Hematopoietic multipotent progenitor cell (in vitro differentiated cells): ENCODE measurements at places on chromosomes 2 and 18. TPM values are rescaled to one million over a fixed set of nuclear protein-coding genes. Genes with fewer than 3 reads are reported as not detected.

DNA sequence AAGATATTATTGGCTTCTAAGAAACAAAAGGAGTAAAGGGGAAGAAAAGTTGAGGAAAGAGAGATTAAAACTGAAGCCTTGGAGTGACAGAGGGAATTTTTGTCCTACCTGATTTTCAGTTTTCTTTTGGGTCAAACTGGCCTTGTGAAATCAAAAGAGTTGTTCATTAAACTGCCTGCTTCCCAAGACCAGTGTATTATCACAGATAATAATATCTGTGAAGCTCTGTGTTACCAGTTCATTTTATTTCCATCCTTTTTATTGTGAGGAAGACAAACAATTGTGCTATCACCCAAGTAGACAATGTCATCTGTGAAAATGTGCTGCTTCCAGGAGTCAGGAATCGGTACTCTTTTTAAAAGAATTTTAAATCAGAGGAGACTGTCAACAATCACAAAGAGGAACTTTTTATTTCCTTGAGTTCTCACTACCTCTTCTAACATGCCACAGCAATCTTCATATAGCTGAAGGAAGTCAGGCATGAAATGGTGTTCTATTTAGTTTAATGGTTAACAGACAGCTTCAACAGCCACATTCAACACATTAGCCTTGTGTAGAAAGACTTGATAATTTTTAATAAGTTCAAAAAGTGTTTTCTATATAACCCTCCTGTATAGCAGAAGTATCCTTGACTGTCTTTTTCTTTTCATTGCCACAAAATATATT is 554.8 kb downstream of the PIK3C3 start:
- DNase-seq: no peak

GRCh38 chr2:57333221-57333620 is 713.4 kb upstream of the VRK2 start:
- DNase-seq: no peak

GRCh38 chr2:30826481-30826880 is 19.2 kb upstream of the CAPN13 start:
- no peak for DNase-seq

GRCh38 chr2:60569680-60570111 is 16.2 kb upstream of the BCL11A start:
- DNase-seq: no peak

GRCh38 chr2:72755647-72756423 is 70.0 kb downstream of the EXOC6B start:
- DNase-seq: no peak

- DNase-seq: no peak
These were observed 33.2 kb upstream of the SLC40A1 start for GRCh38 chr2:189613650-189614420.

GRCh38 chr18:13725566-13726231 is 659 bp downstream of the FAM210A start:
- no peak for DNase-seq

DNA sequence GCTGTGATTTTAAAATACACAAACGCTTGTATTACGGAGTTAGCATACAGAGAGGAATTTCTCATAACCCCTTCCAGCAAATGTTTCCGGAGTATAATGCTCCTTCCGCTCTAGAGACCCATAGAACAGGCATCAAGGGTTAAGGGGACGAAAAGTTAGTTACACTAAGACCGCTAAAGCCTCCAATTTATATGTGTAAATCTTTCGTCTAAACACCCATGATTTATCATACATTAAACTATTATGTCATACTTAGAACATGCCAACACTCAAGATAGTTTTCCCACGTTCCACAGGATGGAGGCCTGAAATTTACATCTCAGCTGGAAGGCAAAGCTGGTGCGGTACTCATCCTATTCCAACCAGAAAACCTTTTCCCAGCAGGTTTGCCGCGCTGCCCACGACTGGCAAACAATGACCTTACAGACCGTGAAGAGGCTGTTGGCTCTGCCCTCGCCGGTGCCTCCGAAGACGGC is 650 bp downstream of the ORMDL1 start:
- DNase-seq: no peak

GRCh38 chr2:239608723-239609122 is 207.9 kb upstream of the HDAC4 start:
- no peak for DNase-seq

- no peak for DNase-seq
These were observed 8.8 kb downstream of the EVX2 start for GRCh38 chr2:176074919-176075425.

Gene ADCY3
- 74.9 TPM for total RNA-seq

Gene ELOA2
- not detected for total RNA-seq
